NCI-H2107 (cell line): ENCODE measurements at places on chromosomes 5 and 9.

GRCh38 chr9:5798581-5798980, 34.3 kb downstream of the ERMP1 start:
- no peak for DNase-seq

DNA sequence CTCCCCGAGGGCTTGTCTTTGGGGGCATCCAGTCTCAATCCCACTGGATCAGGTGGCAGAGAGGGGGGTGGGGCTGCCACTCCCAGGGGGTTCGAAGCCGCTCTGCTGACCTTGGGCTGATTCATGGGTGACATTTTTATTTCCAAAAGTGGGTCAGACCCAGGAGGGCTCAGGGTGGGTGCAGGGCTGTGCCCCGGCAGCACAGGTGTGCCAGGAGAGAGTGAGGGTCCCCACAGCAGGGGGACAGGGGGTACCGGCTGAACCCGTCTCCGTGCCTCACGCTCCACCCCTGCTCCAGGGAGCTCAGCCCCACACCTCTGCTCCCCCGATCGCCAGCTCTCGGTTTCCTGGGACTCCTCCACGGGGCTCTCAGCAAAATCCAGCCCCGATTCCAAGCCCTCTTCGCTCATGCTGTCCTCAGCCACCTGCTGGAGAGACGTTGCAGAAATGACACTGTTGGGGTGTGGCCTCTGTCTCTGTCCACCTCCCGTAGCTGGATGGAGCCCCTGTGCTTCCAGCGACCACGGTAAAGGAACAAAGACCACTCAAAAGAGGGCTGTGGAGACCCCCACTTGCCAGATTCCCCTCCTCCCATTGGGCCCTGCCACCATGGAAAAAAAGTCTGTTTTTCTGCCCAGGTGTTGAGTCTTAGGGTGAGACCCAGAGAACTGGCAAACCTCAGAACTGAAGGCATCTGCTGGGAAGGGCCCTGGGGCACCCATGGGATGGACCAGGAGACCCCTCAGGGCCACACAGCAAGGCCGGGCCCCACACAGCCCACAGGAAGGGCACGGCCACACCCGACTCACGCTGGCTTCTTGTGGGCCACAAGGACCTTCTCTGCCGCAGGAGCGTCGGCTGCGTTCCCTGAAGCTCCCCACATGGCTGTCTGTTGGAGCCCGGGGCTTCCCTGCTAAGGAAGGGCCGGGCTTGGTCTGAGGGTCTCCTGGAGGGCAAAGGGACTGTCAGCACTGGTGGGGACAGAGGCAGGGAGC, 10.6 kb upstream of the QSOX2 start:
- DNase-seq: no peak

DNA sequence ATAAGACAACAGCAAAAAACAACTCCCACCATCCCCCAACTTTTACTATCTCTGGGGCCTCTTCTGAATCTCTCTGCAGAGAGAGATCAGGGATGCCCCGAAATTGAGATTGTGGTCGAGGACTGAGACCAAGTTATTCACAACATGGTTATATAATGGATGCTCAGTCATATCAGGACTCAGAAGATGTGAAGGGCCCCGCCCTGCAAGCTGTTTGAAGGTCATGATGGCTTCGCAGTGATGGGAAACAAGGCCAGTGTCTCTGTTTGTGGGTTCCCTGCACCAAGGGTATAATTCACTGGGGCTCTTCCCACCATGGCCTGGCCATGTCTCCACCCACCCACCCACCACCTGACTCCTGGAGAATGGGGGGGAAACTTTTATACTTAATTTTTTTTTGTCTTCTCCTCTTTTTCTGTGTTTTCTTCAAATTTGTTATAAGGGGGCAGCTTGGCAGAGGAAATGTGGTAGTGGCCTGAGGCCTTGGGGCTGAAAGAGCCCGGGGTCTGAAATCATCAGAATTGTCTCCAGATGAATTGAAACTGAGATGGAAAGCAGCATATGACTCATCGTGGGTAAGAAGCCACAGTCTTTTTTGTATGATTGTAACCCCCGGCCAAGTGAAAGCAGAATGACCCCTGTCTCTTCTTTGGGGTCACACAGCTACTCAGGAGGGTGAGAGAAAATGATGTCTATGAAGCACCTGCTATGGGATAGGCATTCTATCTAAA, 15.0 kb upstream of the TEX48 start:
- no peak for DNase-seq

GRCh38 chr9:121557581-121558447, 58.2 kb upstream of the GGTA1 start:
- peak; percentile 13 for DNase-seq

- DNase-seq: no peak
Observed at GRCh38 chr5:40774623-40775022, 18.9 kb upstream of the TTC33 start.

DNA sequence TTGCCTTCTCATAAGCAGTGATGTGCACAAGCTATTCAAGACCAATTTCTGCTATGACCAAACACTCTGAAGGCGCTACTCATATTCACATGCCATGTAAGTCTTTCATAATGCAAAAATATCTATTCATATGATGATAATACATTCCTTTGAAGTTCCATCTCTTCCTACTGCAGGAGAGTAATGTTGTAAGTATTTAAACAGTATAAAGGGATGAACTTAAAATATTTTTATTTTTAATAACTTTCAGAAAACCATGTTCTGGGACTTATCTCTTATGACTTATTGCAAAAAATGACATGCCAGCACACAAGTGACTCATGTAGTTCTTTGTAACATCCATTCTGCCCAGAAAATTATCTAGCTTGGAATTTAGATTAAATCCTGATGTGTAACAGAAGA, 376.4 kb downstream of the KCTD16 start:
- DNase-seq: no peak

DNA sequence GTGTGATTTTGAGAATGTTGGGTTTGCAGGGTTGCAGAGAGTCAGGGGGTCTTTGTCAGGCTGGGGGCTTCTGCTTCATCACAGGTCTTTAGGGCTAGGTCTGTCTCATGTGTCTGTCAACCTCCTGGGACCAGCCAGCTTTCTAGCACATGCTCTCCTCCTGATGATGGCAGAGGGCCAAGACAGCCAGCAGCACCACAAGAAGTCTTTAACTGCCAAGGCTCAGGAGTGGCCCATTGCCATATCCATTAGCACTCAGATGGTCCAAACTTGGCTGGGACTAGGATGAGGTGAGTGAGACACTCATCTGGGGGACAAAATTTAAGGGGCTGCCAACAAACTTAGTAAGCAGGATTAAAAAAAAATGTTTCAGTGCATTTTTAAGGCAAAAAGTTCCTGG, 384.2 kb upstream of the CDH10 start:
- DNase-seq: no peak

- DNase-seq: no peak
Observed at GRCh38 chr5:10660720-10661387, 97.0 kb downstream of the ANKRD33B start.

DNA sequence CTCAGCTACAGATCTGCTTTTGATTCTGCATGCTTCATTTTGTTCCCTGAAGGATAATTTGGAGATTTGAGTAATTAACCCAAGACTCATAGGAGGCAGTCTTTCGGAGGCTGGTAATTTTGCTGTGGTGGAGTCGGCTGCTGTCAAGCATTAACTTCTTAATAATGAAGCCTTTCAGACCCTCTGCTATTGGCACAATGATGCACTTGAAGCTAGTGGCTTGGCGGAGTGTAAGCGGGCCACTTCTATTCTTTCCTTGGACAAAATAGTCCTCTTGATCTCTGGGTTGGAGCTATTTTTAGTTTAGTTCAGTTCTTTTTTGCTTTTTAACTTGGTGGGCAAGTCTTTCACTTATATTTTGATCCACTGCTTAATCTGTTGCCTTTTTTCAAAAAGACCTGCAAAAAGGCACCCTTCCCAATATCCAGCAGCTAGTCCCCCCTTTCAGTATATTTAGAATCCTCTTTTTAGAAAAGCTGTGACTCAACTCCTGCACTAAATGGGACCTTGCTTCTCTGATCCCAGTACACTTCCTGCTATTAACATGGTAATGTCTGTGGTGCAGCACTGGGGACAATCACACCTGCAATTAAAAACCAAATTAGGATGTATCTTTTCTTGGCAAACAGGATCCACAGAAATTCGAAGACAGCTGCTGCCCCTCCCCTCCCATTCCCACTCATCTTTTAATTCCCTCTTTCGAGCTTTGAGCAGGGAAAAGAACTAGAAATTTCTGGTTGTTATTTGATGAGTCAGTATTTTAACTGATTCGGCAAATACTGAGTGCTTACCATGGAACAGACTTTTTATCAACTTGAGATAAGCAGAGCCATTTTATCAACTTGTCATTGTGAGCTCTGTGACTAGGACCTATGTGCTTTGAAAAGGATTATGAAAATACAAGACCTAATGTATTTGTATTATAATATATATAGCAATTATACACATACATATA, 169.4 kb upstream of the ANKRD55 start:
- no peak for DNase-seq

- no peak for DNase-seq
Observed at GRCh38 chr9:83027153-83027891, 35.6 kb downstream of the RASEF start.

GRCh38 chr9:136665111-136665703, 2.5 kb downstream of the EGFL7 start:
- DNase-seq: no peak

GRCh38 chr9:90909747-90910283, 108.2 kb downstream of the SYK start:
- DNase-seq: no peak

DNA sequence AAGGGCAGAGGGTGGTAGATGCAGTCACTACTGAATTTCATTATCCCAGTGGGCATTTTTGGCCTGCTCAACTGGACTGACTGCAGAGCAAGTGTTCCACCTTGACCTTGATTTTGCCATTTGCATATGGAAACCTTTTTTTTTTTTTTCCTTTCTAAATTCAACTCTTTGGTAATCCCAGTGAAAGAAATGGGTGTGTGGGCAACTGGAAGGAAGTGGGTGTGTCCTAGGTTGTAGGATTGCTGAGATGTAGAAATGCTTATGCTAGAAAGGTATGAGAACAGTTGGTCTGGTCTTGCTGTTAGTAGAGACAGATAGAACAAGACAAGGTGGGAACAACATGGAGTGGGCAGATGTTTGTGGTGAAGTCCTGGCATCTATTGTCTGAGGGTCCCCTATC, 7.8 kb upstream of the IL12B start:
- DNase-seq: no peak

DNA sequence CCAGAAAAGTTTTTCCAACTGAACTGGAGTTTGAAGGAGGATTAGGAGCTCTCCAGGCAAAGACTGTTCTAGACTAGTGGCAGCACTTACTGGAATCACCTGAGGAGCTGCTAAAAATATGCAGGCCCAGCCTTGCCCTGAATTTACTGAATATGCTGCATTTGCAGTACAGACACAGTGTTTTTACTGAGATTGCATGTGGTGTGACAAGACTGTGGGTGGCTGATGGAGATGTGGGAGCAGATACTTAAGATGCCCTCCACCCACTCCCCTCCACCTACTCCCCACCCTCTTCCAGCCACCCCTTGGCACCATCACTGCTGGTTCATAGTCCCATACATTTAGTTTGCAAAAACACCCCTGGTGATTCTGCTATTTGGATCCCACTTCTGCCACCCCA, 64.1 kb upstream of the HRH2 start:
- DNase-seq: no peak

DNA sequence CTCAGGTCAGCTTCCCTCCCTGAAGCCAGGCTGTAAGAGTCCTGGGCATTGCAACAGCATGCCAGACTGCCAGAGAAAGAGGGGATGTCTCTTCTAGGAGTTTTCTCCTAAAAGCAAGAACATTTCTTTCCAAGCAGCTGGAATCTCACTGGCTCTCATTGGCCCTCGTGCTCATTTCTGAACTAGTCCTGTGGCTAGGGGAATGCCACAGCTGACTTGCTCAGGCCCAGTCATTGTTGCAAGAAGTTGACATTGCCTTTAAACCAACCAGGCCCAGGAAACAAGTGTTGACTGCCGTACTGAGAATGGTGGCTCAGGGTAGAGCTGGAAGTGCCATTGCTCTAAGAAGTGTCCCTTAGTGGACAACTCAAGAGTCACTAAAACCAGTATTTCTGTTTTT, 15.0 kb upstream of the CEP120 start:
- DNase-seq: no peak

DNA sequence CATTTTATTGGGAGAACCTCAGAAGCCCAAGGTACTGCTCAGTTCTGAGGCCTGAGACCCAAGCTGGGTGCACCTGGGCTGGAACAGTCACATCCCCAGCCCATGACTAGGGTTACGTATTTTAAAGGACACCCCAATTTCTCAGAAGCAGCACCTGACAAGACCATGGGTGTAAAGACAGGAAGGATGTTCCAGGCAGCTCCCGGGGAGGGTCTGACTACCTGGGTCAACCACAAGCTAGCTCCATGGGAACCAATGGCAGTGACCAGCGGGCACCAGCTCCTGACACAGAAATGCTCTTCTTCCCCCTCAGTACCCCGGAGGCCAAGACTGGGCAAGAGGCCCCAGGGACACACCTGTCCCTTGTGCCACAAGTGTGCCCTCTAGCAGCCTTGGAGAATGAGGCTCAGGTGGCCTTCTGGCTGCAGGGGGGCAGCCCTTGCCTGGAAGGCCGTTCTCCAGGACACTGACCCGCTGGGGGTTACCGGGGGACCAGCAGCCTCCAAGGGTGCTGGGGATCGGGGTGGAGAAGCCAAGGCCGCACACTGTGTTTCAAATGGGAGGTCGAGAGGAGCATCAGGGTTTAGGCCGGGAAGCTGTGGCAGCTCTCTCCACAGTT, 52.6 kb downstream of the IPPK start:
- DNase-seq: no peak

- DNase-seq: no peak
Observed at GRCh38 chr5:53256746-53257145, 147.2 kb upstream of the MOCS2 start.

DNA sequence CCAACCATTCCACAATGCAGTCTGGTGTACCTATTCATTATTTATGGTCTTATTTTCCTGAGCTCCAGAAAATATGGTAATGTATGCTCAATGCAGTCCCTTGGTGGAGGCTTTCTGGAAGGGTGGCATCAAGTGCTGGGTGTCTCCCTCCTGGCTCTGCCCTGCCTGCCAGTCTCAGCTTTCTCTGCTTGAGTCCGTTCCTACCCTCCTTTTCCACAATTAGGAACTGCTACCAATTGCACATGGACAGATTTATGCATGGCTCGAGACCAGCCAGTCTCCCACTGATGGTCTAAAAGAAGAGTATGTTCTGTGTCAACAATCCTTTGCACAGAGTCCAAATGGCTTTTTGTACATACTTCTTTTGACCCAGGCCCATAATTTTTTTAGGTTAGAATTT, 189.8 kb downstream of the TLE1 start:
- DNase-seq: no peak

DNA sequence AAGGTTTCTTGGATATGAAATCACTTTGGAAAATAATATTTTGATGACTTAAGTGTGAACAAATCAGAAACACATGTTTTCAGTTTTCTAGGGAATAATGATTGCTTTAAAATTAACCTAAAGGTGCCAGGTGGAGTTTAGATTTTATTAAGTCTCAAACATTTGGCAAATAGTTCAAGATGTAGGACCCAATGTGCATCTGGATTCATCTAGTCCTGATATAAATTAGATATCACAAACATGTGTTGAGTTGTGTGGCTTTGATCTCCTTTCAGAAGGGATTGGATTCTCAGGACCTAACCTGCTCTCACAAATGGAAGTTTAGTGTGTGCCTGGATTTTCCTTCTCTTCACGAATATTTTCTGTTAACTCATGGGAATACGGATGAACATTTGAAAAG, 291.4 kb upstream of the ISL1 start:
- no peak for DNase-seq

GRCh38 chr5:132007399-132008162, 3.9 kb downstream of the ACSL6 start:
- DNase-seq: no peak

GRCh38 chr9:34518896-34519295, 3.9 kb downstream of the ENHO start:
- no peak for DNase-seq

GRCh38 chr5:50934343-50934742, 267.9 kb downstream of the PARP8 start:
- no peak for DNase-seq
